Activated CD4-positive, alpha-beta T cell treated with anti-CD3 and anti-CD28 coated beads, Interleukin-2, amount 10 ng/mL, durations not matched to agents 24 days and 14 days (primary cell): ENCODE measurements at places on chromosomes 1 and 21. TPM values are rescaled to one million over a fixed set of nuclear protein-coding genes. Genes with fewer than 3 reads are reported as not detected.

DNA sequence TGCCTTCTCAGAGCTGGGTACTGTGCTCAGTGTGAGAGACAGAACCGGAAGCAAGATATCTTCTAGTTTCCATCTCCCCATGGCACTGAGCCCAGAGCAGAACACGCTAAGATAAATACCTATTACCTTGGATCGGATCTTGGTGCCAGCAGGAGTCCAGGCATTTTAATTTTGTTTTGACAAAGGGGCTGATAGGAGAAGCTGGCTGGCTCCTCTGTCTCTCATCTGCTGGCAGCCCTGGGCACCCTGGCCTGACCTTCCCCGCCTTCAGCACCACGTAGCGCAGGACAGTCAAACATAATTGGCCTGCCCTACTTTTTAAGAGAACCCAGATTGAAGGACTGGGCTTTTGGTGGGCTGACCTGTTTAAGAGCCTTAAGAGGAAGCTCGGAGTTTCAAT is 160.7 kb upstream of the KLHDC7A start:
- H3K36me3 ChIP-seq, result no peaks in the 10 kb centered on the region
- no peak overlapping the region for H3K4me3 ChIP-seq
- no peak for DNase-seq
- no peak overlapping the region for H3K27ac ChIP-seq

Gene OVAAL
- total RNA-seq, result not detected in 2 replicates

Gene TMEM125
- not detected in 2 replicates for total RNA-seq

- H3K27ac ChIP-seq, result no peak overlapping the region
- no peak overlapping the region for H3K4me3 ChIP-seq
- H3K4me1 ChIP-seq, result no peaks in the 10 kb centered on the region
- no peaks in the 10 kb centered on the region for H3K36me3 ChIP-seq
Measured at GRCh38 chr1:87968197-87968955, 639.7 kb downstream of the LMO4 start.

Gene AIRE
- 0.05 TPM in 1 of 2 replicates, not detected in the other for total RNA-seq

Gene LCE6A
- total RNA-seq, result not detected in 2 replicates

Gene ASPM
- total RNA-seq, result 29.1 TPM in 2 replicates

GRCh38 chr1:229339520-229339919 is 3.3 kb downstream of the CCSAP start:
- H3K36me3 ChIP-seq, result peaks cover 29% of the 10 kb centered on the region
- peak overlapping the region; percentile 91 for H3K4me3 ChIP-seq
- H3K27me3 ChIP-seq, result peaks cover 2% of the 10 kb centered on the region
- no peak for DNase-seq
- H3K4me1 ChIP-seq, result peaks cover 50% of the 10 kb centered on the region

DNA sequence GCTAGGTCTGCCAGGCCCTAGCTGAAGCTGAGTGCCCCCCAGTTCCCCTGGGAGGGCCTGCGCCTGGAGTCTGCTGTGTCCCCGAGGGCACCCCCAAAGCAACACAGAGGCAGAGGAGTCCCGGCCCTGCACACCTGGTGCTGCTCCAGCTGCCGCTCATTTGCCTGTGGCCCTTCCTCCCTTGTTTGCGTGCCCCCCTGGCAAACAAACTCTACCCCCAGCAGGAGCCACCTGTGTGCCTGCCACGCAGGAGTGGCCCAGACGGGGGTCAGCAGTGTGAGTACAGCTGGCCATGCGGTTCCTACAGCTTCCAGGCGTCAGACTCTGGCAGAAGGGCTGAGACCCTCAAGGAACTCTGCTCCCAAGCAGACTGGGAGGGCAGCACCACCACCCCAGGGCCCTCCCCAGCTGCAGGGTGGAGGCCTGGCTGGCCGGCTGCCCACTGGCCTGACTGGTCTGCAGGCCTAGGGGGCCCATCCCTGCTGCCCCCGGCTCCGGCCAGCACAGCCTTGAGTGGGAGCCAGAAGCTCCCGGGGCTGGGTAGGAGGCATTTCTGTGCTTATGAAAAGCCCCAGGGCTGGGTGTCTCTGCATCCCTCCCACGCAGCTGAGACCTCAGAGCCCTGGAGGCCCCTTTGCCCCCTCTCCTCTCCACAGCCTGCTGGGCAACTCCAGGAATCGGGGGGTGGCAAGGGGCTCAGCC is 563 bp upstream of the TAS1R3 start:
- no peak overlapping the region for H3K27ac ChIP-seq
- DNase-seq, result no peak
- peaks cover 1% of the 10 kb centered on the region for H3K36me3 ChIP-seq
- peaks cover 6% of the 10 kb centered on the region for H3K4me1 ChIP-seq
- no peaks in the 10 kb centered on the region for H3K27me3 ChIP-seq

Gene LGALS8
- total RNA-seq, result 68.9 and 71.9 TPM in 2 replicates
